ENCODE measurements at places on chromosomes 1 and 21. TPM values are rescaled to one million over a fixed set of nuclear protein-coding genes. Genes with fewer than 3 reads are reported as not detected.

- no peak for DNase-seq
These were observed 28.2 kb downstream of the NFIA start for GRCh38 chr1:61110554-61110953.

- DNase-seq = no peak
These were observed 197.5 kb downstream of the PTPRU start for GRCh38 chr1:29433830-29434229.

DNA sequence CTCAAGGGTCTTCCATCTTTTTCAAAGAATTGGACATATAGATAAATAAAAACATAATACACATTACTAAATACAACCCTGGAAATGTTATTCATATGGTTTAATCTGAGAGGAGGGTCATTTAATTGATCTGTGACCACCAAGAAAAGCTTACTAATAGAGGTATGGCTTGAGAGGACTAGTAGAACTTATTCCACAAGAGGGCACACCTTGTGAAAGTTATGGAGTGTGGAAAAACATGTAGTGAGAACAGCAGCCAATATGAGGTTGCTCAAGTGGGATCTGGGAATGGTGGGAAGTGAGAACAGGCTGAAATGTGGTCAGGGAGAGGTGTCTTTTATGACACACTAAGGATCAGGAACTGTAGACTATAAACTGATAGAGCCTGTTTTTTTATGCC, 973.5 kb upstream of the B3GALT2 start:
- no peak for DNase-seq

DNA sequence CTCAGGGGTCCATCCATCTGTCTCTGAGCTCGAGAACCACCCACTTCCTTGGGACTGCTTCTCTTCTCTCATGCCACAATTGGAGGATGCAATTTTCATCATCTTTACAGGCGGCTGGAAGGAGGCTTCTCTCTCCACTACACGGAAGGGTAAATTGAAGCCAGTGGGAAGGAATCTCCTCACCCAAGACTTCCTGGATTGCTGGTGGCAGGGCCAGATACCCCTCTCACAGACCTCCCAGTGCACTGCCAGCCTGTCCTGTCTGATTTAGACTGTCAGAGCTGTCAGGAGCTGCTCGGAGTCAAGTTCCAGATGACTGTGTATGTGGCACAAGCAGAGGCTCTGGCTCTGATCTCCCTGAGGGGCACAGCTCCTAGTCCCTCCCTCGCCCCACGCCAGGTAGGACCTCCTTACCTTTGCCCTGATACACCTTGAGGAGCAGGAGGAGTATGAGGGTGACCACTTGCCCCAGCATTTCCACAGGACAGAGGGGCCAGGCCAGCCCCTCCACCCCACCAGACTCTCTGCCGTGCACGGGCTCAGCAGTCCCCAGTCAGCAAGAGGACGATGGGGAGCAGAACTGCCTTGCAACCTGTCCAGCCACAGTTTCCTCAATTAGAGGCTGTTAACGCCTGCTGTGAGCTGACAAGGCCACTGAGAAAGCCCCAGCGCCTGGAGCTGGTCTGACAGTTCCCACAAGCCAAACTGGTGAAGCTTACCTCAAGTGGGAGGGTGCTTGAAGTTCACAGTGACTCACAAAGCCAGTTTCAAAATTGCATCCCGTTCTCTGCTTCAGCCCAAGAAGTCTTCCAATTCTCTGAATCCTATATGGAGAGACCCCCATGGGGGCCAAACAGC, at the start of gene CD244:
CD244 (minus strand) TSS at position 685 of the 858 bp plus-strand sequence; CDS start at position 475, 210 bp downstream.
- DNase-seq = no peak

- DNase-seq = no peak
These were observed 698 bp upstream of the UCK2 start for GRCh38 chr1:165826565-165827267.

DNA sequence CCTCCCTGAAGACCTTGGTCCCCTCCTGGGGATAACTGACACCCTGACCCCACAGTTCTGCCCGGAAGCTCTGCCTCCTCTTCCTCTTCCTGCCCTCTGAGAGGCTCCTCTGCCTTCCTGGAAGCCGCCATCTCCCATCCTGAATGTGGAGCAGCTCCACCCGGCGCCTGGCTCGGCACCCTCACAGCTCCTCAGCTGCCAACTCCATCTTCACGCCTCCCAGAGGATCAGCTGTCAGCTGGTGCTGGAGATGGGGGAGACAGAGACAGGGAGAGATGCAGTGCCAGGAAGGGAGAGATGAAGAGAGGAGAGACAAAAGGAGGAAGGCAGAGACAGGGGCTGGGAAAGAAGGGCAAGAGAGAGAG, 210.4 kb upstream of the CSF3R start:
- DNase-seq = no peak

- DNase-seq = no peak
These were observed 52.3 kb upstream of the RAP1GAP start for GRCh38 chr1:21721295-21721985.

- DNase-seq = no peak
These were observed 43.4 kb upstream of the MRPS6 start for GRCh38 chr21:34029743-34030528.

DNA sequence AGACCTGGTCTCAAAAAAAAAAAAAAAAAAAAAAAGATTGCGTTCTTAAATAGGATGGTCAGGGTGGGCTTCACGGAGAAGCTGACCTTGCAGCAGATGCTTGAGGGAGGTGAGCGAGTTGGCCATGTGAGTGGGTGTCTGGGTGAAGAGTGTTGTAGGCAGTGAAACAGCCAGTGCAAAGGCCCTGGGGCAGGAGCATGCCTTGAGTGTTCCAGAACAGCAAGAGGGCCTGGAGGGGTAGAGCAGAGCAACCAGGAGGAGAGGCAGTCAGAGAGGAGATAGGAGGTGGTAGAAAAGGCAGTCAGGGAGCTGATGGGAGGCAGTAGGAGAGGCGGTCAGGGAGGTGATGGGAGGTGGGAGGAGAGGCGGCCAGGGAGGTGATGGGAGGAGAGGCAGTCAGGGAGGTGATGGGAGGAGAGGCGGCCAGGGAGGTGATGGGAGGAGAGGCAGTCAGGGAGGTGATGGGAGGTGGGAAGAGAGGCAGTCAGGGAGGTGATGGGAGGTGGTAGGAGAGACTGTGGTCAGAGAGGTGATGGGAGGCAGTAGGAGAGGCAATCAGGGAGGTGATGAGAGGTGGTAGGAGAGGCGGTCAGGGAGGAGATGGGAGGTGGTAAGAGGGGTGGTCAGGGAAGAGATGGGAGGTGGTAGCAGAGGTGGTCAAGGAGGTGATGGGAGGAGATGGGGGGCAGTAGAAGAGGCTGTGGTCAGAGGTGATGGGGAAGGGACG, 20.2 kb upstream of the PADI6 start:
- DNase-seq = no peak

GRCh38 chr1:109975718-109976117, 8.8 kb upstream of the AHCYL1 start:
- no peak for DNase-seq

GRCh38 chr1:66302815-66303214, 231.1 kb upstream of the SGIP1 start:
- DNase-seq = no peak

DNA sequence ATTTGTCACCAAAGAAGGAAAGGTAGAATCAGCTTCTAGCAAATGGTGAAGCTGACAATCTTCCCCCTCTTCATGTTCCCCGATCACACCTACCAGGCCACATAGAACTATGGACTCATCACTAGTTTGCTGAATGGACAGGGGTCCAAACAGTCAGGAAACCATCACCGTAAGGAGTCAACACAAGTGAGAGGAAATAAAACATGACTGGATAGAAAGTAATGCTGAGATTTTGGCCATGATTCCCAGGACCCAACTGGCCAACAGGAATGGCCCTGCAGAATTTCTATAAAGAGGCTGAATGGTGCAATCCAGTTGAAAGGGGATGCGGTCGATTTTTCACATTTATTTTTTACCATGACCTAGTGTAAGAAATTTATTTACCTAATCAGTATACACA, 10.7 kb downstream of the DDAH1 start:
- DNase-seq = no peak

DNA sequence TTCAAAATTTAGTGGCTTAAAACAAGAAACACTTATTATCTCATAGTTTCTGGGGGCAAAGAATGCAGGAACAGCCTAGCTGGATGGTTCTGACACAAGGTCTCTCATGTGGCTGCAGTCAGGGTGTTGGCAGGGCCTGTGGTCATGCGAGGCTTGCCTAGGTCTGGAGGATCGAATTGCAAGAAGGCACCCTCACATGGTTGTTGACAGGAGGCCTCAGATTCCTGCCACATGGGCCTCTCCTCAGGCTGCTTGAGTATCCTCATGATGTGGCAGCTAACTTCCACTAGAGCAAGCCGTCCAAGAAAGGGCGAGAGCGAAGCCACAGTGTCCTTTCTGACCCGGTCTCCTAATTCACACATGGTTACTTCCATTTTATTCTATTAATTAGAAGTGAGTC, 6.2 kb upstream of the NRIP1 start:
- DNase-seq = no peak

DNA sequence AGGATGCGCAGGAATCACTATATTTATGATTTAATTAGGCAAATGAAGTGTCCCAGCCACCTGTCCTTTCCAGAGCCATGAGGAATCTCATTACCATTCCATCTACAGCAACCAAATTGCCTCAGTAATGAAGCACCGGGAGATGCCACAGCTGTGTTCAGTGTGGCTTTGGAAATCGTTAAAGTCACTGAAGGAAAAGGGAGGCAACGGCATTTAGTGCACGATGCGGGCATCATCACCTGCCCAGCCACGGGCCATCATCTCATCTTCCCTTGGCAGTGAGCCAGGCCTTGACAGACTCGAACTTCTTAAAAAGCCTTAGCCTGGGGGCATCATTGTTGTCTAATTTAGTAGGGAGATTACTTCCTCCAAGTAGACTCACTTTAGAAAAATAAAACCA, 67.8 kb downstream of the CNIH3 start:
- no peak for DNase-seq

GRCh38 chr1:38818175-38818976, 41.2 kb downstream of the RRAGC start:
- DNase-seq = no peak

GRCh38 chr1:183830389-183830788, 25.5 kb downstream of the RGL1 start:
- no peak for DNase-seq

- DNase-seq = no peak
These were observed at the start of gene VWA1 for GRCh38 chr1:1435106-1435903. VWA1 (plus strand) TSS chr1:1435690; CDS start chr1:1435749, 59 bp downstream.

DNA sequence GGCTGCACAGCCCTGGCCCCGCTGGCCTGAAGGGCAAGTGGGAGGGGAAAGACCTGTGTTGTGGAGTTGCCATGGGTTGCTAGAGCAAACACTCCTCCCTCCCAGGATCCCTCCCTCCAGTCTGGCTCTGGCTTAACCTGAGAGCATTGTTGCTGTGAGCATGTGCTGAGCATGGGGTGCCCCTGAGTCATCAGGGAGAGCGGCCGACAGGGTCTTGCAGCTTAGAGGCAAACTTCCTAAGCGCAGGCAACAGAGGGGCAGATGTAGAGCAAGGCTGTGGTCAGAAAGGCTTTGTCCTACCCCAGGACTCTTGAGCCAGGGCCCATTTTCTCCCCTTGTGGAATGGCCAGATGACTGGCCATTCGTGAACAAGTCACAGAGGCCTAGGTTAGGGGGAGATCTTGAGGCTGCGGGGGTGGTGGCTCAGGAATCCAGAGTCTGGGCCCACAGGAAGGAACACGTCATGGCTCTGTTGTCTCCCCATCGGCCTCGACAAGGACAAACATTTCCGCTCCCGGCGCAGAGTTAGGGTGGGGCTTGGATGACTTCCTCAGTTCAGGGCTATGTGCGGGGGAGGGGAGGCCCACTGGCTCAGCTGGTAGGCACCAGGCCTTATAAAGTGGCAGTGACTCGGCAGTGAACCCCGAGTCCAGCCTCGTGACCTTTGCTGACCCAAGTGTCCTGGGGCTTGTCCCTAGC, 362 bp upstream of the DYNLT4 start:
- peak; percentile 92 for DNase-seq

DNA sequence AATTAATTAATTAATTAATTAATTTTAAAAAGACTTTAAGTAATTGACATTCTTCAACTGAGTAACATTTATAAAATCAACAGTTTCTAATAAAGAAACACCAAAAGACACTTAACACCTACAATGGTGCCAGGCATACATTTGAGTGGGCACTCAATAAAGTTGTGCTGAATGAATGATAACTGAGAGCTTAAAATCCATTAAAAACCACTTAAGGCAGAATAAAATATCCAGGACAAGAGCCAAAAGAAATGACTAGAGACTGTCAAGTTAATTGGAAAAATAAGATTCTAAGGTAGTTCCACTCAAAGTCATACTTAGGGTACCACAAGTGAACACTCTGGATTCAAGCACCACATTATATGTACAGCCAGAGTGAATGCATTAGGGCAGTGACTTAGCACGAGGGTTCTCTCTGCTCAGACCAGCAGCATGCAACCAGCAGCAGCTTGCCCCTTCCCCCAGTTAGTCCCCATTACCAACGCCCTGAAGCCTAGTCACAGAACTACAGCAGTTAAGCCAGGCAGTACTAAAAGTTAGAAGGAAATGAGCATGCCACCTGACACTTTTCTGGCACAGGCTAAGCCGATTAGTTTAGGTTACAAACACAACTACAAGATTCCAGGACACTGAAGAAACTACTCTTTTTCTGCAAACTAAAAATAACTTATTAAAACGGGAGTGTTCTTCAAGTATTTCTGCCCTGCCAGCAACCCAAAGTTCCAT, 46.5 kb downstream of the LUZP1 start:
- DNase-seq = no peak

DNA sequence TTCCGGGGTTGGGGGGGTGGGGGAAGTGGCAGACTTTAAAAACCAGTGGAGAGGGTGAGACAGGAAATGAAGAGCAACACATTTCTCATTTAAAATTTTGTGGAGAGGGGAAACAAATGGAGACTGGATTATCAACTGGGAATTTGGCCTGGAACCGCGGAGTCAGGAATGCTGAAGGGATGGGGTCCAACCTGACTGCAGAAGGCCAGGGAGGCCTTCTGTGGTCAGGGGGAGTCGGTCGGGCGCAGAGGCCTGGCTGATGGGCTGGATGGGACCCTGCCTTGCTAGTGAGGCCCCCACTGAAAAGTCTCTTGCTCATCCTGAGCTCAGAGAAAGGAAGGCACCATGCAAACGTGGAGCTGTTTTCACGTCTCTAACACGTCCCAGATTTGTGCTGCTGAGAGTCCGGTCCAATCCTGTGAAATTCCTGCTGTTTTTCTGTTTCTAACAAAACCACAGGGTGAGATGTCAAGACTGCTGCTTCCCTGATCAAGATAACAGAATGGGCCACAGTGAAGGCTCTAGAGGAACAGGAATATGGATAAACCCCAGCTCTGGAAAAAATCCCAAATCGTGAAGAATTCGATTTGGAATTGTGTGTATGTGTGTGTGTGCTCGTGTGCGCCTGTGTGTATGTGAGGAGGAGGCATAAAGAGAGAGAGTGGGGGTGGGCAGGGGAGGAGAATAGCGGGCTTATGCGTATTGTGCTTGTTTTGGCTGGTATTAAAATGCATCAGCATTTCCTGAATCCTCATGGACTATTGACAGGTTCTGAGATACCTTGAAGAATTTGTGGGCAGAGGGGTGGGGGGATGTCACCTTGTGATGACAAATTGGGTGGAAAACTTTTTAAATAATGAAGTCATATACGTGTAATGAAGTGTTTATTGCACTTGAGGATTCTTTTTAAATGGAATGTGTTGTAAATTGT, 117.4 kb downstream of the NGF start:
- DNase-seq = no peak

- no peak for DNase-seq
These were observed 1.6 kb downstream of the NRIP1 start for GRCh38 chr21:15063081-15063813.

GRCh38 chr1:193417403-193417802, 231.0 kb upstream of the B3GALT2 start:
- no peak for DNase-seq

The HES3 gene
- polyA plus RNA-seq = not detected

The NCAM2 gene
- 4.8 TPM for polyA plus RNA-seq

The GUCA2A gene
- not detected for polyA plus RNA-seq

The RTCA gene
- 28.4 TPM for polyA plus RNA-seq

The AK5 gene
- polyA plus RNA-seq = 5.8 TPM

The LCE1B gene
- polyA plus RNA-seq = not detected

The RPL22 gene
- 687 TPM for polyA plus RNA-seq

The NBPF4 gene
- not detected for polyA plus RNA-seq

All from forelimb muscle (tissue), 1 donor.